AG04450 (cell line): ENCODE measurements at places on chromosomes 6 and 20. TPM values are rescaled to one million over a fixed set of nuclear protein-coding genes. Genes with fewer than 3 reads are reported as not detected.

DNA sequence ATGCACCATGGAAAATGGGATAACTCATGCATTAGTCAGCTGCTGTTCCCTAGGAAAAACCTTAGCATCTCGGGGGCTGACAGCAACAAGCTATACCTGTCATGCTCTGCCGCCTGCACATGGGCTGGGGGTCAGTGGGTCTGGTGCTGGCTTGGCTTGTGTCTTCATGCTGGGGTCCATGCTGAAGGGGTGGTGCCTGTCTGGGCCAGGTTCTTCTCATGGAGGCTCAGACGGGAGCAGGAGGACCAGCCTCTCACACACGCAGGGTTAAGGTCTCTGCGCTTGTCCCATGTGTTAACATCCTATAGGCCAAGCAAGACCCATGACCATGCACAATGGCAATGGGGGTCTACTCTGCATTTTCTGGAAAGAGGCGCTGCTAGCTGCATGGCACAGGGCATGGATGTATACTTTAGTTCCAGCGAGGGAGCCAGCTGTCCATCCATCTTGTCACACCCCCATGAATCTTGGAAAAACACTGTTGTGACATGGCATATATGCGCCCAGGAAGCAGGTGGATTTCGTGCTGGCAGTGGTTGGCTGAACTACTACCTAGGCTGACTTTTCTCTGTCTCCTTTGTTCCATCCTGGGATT is 24.6 kb upstream of the CST3 start:
- DNase-seq, result no peak

DNA sequence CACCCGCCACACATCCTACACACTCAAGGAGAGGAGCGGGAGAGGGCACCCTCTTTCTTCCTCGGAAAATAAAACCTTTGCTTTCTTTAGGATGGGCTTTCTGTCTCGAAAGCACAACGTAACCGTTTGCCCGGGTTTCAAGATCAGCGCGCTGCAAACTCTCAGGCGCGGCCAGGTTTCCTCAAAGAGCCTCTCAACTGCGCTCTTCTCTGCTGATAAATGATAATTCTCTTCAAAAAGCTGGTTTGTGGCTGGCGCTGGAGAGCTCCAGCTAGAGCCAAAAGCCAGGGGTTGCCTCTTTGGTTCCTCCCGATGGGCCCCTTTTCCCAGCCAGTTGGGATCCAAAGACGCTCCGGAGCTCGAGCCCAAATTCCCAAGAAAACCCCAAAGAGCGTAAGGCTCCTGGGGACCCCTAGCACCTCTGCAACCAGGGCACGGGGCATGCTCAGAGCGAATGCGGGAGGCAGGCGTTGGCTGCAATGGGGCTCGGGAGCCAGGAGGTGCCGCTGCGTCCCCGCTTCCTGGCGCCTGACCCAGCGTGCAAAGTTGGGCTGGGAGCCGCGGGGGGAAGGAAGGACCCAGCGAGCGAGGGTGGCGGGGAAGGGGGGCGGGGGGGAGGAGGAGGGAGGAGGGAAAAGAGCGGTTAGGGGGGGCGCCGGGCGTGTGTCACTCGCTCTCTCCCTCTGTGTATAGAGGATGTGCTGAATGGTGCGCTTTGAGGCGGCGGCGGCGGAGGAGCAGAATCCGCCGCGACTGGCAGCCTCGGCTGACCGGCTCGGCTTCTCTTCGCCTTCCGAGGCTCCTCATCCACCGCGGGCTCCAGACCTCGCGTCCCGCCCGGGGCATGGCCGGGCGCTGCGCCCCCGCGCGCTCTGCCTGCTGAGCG is at the start of gene PLCB1:
Gene PLCB1 (plus strand): TSS at position 669 of the 886 bp plus-strand sequence. CDS start 386 bp downstream, outside the sequence.
- peak; percentile 66 for DNase-seq

DNA sequence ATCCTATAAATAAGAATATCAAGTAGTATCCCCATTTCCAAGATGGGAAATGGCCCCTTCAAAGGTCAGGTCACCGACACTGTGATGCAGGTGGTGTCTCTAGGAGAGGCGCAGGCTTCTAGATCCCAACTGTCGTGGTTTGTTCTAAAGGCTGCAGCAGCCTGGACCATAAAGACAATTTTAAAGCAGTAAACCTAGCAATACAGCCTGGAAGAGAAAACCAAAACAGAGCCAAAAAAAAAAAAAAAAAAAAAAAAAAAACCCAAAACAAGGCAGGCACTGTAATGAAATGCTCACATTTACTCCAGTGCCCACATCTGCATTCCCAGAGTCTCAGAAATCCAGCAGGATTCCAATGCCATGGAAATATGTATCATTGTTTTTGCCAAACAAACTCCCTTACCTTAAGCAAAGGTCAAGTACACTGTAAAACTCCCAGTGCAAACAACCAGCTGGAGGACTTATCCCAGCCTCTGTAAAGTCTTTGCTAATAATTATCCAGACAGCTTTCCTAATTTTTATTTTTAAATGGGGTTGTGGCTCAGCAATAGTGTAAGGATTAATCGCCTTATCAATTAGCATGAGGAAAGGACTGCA is 98.2 kb downstream of the PSMG4 start:
- DNase-seq, result no peak

DNA sequence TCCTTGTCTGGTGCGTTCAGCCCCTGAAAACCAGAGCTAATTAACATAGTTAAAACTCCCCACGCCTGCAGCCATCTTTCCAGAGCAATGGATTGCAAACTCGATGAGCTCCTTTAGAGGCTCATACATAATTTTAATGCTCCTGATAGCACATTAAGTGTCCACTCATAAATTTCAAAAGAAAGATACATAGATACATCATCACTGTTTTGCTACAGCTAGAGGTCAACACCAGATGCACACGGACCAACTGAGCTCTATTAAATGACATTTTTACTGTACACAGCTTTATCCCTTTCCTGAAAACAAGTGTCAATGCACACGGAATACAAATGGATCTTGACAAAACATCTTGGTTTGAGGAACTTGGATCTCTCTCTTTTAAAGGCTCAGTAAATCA is 91.3 kb upstream of the HDAC2 start:
- DNase-seq, result no peak

Gene GCLC
- polyA plus RNA-seq, result 74.8 and 89.3 TPM in 2 replicates

Gene IL20RA
- polyA plus RNA-seq, result 0.09 TPM in 1 of 2 replicates, not detected in the other

Gene FOXP4
- 1.9 and 3.1 TPM in 2 replicates for polyA plus RNA-seq

Gene TMEM200A
- polyA plus RNA-seq, result 29.0 and 34.5 TPM in 2 replicates
